Trophoblast cell (in vitro differentiated cells and primary cell): ENCODE measurements at places on chromosomes 3 and 15.

GRCh38 chr15:29035336-29036285, 149.8 kb downstream of the APBA2 start:
- no peak for DNase-seq

DNA sequence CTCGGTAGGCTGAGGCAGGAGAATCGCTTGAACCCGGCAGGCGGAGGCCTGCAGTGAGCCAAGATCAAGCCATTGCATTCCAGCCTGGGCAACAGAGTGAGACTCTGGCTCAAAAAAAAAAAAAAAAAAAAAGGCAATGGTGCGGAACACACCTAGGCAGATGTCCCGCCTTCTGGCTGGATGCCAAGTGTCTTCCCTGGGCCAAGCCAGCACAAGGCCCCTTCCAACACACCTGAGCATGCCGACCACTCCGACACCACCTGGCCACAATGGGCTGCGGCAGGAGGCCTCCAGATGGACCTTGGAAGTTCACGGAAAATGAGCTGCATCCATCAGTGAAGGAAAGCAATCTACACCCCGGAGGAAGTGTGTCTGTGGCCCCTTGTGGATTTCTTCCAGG, 19.0 kb downstream of the NUP210 start:
- DNase-seq = no peak

- DNase-seq = peak; percentile 53
Measured at GRCh38 chr3:152385761-152386160, 117.0 kb downstream of the MBNL1 start.

- DNase-seq = no peak
Measured at GRCh38 chr3:108491456-108491855, 18.9 kb downstream of the MYH15 start.

GRCh38 chr3:179563271-179563783, 601 bp downstream of the ACTL6A start:
- DNase-seq = peak; percentile 74
